ENCODE measurements at places on chromosomes 6 and 20.
A peak's percentile ranks its signal among the peaks of the same experiment; 100 is the strongest.

DNA sequence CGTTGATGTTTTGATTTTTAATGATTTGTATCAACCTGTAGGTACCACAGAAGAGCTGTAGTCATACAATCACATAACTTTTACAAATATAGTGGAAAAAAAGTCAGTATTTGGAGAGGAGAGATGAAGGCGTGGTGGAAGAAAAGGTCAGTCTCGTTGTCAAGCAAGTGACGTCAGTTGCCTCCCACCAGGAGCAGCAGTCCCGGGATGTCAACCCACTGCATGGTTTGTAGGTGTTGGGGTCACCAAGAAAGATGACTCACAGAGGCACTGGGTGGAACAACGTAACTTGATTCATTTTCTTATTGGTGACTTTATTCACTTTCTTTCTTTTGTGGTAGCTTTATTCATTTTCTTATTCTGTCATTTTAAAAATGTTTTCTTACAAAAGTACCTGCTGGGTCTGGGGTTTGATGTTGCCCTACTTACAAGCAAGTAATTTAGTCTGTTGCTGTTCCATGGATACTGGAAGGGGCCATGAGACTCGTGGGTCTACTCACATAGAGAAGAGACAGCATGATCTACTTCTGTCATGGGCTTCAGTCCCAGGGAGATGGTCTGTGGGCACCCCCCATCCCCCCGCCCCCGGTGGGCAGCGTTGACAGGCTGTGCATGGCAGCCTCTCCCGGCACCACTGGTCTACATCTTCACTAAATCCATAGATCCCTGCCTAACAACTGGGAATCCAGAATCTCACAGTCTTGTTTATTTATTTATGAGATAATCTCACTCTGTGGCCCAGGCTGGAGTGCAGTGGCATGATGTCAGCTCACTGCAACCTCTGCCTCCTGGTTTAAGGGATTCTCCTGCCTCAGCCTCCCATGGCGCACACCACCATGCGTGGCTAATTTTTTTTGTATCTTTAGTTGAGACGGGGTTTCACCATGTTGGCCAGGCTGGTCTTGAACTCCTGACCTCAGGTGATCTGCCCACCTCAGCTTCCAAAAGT, 36.4 kb upstream of the SYNJ2 start:
- DNase-seq, result no peak

GRCh38 chr6:105978974-105979373, 107.2 kb upstream of the PRDM1 start:
- DNase-seq, result no peak

DNA sequence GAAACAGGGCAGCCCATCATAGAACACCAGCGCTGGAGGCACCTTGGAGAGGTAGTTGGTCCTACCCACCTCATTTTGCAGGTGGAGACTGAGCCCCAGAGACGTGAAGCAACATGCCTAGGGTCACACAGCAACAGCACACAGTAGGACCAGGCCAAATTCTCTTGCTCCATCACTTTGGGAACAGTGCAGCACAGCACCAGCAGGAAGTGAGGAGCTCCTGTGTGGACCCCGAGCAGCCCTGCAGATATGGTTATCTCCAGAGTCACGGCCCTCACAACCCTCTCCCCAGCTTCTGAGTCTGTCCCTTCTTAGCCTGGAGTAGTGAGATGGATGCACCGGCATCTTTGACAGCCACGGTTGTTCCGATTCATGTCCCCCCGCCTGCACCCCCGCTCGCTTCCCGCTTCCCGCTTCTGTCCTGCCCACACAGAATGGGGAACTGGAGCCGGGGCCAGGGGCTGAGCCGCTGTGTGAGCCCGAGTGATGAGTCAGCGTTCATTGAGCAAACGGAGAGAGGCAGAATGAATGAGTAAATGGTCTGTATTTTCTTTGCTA, 72.6 kb upstream of the DUSP22 start:
- no peak for DNase-seq

- DNase-seq, result no peak
Measured at GRCh38 chr6:144066255-144066654, 29.1 kb downstream of the SF3B5 start.

- DNase-seq, result peak; percentile 41
Measured at GRCh38 chr6:27592481-27593199, 119.7 kb upstream of the ZNF184 start.

GRCh38 chr6:51203504-51203903, 384.8 kb downstream of the TFAP2B start:
- DNase-seq, result no peak

DNA sequence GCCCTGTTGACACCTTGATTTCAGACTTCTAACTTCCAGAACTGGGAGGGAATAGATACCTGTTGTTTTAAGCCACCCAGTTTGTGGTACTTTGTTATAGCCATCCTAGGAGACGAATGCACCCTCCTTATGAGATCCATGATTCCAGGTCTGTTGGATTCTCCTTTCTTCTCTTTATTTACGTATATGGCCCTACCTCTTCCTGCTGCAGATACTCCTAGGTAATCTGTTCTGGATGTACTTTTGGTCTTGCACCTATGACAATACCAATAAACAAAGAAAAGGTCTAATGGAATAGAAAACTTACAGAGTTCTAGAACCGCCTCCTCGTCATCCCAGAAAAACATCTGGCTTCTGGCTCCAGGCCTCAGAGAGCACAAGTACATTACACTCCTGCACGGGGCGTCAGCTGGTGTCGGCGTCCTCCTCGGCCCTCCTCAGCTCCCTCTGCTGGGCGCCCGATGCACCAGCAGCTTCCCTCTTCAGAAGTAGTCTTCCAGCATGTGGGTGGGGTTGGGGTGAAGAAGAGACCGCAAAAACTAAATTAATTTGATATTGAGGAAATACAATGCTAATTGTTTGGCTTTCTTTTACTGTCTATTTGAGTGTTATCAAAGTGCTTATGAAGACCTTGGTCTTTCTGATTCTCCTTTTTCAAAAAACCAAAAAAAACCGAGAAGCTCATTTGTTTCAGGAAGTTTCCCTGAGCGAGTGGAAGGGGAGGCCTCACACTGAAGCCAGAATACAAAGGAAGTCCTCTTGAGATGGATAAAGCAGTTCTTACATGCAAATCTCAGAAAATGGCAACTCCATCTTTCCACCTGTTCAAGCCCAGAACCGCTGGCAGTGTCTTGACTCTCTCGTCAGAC, 9.7 kb upstream of the ATXN1 start:
- peak; percentile 85 for DNase-seq

Measured in glutamatergic neuron (in vitro differentiated cells).